GF-D8 (cell line): ENCODE measurements at places on chromosomes 7 and 10.

- DNase-seq: no peak
Measured at GRCh38 chr7:1361016-1361755, 98.1 kb downstream of the MICALL2 start.

- no peak for DNase-seq
Measured at GRCh38 chr7:143477501-143478150, at the start of gene TAS2R41. Gene TAS2R41 (plus strand): TSS chr7:143477873. CDS start chr7:143477873, 0 bp downstream.

DNA sequence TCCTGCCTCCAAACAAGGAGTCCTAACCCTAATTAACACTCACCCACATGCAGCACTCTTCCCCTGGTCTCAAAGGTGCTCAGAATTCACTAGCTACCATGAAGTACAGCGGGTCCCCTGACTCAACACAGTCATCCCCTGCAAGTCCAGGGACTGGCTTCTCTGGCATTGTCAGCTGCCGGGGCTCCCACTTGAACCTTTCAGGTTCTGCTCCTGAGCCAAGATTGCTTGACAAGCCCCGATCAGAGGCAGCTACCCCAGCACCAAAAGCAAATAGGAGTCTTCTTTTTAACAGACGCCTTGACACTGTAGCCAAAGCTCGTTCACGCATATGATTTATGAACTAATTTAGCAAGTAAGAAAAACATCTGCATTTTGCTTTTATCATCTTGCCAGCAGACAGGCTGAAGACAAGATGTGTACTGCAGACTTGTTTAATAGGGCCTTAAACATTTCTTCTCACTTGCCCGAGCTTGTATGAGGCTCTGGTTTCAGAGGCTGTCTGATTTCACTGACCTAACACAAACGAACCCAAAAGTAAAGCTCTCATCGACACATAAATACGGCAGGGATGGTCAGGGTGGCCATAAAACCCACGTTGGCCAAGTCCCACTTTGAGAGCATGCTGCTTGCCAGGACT is 67.6 kb upstream of the ADAM12 start:
- DNase-seq: no peak

- no peak for DNase-seq
Measured at GRCh38 chr10:68804692-68805091, 22.6 kb upstream of the STOX1 start.

DNA sequence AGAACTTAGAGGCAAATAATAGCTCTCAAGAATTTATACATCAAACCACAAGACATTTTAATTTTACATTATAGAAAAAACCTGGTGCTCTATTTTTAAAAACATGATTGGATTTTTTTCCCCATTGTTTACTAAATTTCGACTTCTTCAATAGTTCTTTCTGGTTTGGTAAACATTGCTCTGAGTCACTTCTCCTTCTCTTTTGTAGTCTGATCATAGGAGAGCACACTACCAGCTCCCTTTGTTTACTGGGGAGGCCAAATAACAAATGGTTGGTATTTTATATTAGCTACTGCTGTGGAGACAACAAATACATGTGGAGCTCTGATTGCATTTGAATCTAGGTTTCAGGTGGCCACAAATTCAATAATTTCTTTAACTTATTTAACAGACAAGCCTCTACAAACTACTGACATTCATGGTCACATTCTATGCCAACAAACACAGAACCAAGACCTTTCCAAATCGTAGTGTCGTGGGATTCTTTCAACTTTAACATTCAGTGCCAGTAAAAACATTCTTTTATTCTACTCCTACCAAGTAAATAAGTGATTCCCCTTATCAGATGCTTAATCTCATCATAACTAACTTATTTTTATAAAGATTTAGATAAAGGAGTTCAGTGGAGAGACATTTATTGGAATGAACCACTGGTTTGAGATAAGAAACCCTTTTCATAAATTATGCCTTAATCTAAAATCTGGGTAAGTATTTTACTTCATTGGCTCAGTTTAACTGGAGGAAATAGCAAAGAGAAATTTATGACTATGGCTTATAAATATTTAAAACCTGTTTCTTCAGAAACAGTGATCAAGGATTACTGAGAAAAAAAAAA is 17.7 kb upstream of the FXYD4 start:
- DNase-seq: no peak

DNA sequence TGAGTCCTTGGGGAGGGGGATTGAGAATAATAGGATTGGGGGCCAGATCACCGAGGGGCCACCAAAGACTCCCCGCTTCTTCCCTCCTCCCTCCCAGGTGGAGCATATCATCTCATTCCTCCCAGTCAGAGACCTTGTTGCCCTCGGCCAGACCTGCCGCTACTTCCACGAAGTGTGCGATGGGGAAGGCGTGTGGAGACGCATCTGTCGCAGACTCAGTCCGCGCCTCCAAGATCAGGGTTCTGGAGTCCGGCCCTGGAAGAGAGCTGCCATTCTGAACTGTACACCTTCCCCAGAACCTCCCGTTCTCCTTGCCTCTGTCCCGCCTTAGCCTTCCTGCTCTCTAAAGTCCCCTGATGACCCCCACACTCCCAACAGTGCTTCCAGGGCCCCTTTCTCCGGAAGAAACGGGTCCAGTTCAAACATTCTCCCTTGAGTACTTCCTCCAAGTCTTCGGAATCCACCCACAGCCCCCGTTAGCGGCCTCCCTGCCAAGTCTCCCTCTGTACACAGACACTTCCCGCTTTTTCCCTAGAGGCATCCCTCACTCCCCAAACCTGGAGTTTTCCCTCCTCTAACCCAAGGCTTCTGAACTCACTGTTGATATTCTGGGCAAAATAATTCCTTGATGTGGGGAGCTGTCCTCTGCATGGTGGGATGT is 4.1 kb downstream of the FBXO24 start:
- no peak for DNase-seq

- DNase-seq: no peak
Measured at GRCh38 chr7:37738321-37738720, 54.8 kb downstream of the GPR141 start.

DNA sequence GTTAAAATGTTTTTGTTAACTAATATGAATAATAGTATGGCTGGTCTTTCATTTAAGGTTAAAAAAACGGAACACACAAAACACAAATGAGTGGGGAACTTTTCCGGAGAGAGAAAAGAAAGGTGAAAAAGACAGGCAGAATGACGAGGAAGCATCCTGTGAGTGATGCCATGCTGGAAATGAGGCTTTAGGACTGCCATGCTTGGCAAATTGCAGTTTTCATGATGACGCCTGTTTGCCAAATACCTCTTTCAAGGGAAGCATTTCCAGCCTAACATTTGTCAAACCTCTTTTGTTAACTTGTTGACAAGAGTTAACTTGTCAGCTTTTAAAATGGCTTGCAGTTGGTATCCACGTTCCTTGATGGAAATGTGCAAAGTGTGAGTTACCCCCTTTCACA is 127.5 kb downstream of the RSU1 start:
- DNase-seq: no peak

- no peak for DNase-seq
Measured at GRCh38 chr7:130853503-130854279, 119.7 kb upstream of the KLF14 start.

- DNase-seq: no peak
Measured at GRCh38 chr7:22001345-22002004, 55.8 kb upstream of the CDCA7L start.

- no peak for DNase-seq
Measured at GRCh38 chr7:133934977-133935330, 192.2 kb upstream of the LRGUK start.

- no peak for DNase-seq
Measured at GRCh38 chr10:79608505-79609375, 2.0 kb upstream of the SFTPA1 start.

GRCh38 chr7:48380921-48381320 is 209.7 kb downstream of the ABCA13 start:
- DNase-seq: no peak

- no peak for DNase-seq
Measured at GRCh38 chr10:116849248-116850057, at the start of gene ENO4. Gene ENO4 (plus strand): TSS chr10:116849499. CDS start chr10:116849567, 68 bp downstream.

DNA sequence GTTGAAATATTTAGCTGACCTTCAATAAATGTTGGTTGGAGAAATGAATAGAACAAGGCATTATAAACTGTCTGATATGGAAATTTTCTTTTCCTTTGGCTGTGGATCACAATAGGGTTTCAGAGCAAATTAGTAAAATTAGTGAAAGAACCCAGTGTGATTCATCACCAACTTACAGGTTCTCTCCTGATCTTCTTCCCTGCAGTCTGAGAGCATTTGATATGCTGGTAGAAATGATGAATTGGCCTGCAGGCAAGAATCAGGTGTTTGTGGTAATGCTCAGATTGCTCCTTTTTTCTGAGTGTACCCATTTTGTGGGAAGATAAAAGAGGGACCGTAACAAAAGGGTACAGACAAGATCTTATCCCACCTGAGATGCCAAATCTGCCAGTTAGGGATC is 51.9 kb downstream of the BTAF1 start:
- no peak for DNase-seq

- no peak for DNase-seq
Measured at GRCh38 chr10:86688398-86688921, 20.1 kb downstream of the LDB3 start.

- no peak for DNase-seq
Measured at GRCh38 chr10:132363921-132364593, 32.1 kb downstream of the LRRC27 start.

DNA sequence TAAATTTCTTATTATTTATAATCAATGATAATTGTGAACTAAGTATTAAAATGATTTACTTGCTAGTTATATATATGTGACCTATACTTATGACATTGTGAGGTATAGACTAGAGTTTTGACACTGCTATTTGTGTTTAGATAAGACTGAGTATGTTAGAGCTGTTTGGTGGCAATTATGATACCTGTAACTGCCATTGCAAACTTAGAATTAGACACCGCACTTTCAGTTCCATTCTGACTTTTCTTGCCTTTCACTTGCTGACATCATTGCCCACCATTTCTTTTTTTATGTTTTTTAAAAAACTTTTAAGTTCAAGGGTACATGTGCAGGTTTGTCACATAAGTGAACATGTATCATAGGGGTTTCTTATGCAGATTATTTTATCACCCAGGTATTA is 214.5 kb downstream of the MBL2 start:
- no peak for DNase-seq

DNA sequence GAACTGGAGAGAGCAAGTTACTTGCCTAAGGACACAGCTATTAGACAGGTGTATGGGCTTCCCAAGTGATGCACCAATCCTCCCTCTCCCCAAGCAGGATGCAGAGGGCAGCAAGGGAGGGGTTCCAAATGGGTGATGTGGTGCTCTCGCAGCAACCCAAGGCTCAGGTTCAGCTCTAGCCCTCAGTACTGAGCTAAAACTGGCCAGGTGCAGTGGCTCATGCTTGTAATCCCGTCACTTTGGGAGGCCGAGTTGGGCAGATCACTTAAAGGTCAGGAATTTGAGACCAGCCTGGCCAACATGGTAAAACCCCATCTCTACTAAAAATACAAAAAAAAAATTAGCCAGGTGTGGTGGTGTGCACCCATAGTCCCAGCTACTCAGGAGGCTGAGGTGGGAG is 40.7 kb downstream of the GPRIN2 start:
- no peak for DNase-seq

DNA sequence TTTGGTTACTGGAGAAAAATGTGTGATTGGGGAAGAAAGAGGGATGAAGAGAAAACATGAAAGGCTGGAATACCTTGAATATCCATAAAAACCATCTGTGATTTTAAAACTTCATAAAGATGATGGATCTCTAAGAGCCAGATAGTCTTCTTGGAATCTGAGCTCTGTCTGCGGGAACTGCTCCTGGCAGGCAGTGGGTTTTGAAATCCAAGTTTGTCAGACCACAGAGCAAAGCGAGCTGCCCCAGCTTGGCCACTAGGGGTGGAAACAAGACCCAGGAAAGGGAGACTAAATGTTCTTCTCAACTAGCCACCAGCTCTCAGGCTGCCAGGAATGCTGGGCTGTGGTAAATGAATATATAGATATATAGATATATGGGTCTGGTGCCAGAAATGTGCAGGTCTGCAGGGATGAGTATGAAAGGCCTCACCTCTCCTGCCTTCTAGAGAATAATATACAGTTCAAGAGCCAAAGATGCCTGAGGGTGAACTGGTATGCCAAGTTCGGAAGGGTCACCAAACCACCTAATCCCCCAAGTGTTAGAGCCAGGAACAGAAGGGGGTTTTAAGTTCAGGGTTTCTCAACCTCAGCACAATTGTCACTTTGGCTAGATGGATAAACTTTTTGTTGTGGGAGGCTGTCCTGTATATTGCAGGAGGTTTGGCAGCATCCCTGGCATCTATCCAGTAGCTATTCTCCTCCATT is 208.8 kb downstream of the KCNMA1 start:
- no peak for DNase-seq

DNA sequence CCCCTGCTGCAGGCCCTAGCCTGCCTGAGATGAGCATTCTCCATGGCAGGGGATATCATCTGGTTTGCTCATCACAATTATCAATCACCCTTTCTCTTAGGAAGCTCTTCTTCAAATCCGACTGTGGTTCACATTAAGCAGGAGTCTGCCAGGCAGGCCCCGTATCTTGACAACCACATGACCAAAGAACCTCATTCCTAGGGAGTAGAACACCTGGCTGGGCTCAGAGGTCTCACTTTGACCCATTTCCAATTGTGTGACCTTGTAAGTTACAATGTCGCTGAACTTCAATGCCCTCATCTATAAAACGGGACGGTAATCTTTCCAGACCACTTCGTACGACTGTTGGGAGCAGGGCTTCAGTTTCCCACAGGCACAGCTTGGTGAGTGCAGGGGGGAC is 156.4 kb upstream of the PCBD1 start:
- no peak for DNase-seq
